ENCODE measurements at places on chromosomes 4 and X.

DNA sequence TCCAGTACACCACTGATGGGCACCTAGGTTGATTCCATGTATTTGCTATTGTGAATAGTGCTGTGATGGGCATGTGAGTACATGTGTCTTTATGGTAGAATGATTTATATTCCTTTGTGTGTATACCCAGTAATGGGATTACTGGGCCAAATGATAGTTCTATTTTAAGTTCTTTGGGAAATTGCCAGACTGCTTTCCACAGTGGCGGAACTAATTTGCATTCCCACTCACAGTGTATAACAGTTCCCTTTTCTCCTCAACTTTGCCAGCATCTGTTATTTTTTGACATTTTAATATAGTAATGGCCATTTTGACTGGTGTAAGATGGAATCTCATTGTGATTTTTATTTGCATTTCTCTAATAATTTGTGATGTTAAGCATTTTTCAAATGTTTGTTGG is 25.9 kb downstream of the CC2D2A start:
- DNase-seq, result no peak

DNA sequence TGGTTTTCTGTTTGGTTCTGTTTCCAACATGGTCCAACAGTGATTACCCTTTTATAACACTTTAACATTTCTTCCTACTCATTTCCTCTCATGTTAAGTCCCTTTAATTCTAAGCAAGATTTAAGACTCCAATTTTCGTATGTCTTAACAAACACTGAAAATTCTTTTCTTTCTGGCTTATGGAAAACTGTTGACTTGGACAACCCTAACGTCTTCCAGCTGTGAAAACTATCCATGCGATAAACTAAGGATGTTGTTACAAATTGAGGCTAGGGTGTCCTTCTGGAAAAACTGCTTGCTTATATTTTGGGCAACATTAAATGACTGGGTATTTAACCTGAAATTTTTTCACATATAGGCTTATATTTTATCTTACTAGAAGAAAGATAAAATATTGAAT is 33.9 kb upstream of the RTL3 start:
- DNase-seq, result no peak

DNA sequence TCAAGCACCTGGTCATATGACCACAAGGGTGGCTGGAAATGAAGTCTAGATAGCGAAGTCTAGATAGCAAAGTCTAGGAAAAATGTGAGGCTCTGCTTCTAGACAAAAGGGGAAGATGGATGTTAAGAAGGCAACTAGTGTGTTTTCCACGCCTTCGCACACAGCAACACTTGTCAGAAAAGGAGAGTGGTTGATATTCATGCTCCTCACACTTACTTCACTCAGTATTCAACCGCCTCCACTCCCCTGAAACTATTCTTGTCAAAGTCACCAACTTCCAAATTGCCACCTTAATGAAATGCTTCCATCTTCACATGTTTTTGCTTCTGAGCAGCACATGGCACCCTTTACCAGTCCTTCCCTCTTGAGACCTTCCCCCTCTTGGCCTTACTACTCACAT is 27.7 kb upstream of the DCLK2 start:
- no peak for DNase-seq

DNA sequence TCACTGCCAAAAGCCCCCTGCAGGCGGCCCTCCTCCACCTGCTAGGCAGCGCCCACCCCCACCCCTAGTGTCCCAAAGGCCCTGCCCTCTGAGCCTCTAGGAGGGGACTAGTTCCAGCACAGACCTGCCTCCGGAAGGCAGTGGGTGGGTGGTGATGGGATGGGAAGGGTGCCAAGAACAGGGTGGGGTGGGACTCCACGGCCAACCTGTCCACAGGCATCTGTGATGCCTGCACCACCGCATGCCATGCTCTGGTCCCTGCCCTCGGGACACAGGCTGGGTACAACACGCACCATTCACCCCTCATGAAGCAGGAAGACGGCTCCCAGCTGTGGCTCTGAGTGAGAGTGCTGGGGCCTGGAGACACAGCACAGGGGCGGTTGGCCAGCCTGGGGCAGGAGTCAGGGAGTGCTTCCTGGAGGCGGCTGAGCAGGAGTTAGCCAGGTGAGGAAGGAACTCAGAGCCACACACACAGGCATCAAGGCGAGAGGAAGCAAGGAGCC is 243.1 kb upstream of the PSAPL1 start:
- DNase-seq, result no peak

DNA sequence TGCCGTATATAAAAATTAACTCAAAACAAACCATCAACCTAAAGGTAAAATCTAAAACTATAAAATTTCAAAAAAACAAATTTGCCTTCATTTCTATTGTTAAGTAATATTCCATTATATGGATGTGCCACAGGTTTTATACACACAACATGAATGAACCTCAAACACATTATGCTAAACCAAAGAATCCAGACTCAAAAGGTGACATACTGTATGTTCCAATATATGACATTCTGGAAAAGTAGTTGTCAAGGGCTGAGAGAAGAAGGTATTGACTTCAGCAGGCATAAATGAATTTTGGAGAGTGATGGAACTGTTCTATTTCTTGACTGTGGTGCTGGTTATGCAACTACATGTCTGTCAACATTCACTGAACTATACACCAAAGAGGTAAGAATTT is 56.6 kb downstream of the CNOT6L start:
- no peak for DNase-seq

- DNase-seq, result no peak
Observed at GRCh38 chrX:45424326-45424725, 223.7 kb upstream of the DIPK2B start.

DNA sequence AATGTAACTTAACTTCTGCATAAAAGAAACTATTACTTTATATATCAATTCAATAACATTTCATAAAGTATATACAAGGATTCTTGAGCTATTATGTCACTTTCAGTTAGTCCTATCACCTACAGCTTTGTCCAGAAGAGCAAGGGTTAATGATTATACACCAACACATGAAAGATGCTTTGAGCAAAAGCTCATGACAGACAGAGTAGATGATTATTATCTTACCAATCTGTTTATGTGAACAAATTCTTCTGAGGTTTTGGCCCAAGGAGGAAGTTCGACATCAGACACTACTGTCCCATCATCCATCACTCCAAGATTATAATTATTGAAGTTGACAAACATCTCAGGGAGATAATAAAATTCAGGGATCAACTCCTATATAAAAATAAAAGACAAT is 166.7 kb upstream of the MAB21L2 start:
- DNase-seq, result no peak

- DNase-seq, result no peak
Observed at GRCh38 chr4:117577686-117578311, 456.5 kb upstream of the NDST3 start.

GRCh38 chr4:180792541-180792940 is 1450.7 kb upstream of the TENM3 start:
- DNase-seq, result no peak

- no peak for DNase-seq
Observed at GRCh38 chr4:11299016-11299415, 129.7 kb downstream of the HS3ST1 start.

DNA sequence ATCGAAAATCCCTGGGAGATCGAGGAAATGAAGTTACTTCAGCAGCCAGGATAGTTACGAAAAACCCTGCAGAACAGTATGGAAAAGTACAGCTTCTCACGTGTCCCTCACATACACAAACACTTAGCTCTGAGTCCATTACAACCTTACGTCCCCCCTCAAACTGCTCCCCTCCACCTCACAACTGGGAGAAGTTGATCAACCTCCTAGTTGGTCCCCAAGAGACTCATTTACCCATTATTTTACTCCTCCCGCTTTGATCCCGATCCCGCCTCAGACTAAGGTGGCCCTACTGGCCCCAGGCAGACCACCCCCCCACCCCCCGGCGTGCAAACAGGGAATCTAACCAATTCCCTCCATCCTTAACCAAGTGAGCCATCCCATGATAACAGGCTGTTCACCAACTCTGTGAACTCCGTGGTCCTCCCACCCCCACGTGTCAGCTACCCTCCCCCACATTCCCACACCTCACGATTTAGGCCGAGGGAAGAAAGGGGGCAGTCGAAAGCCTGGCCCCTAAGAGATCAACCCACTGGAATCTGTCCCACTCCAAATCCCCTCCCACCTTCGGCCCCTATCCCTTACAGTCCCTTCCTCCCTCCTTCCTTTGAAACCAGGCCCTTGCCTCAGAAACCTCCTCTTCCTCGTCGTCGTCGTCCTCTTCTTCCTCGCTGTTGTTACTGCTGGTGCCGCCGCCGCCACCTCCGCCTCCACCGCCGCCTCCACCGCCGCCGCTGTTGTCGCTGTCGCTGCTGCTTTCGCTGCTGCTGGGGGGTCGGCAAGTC is 755 bp downstream of the ANKRD17 start:
- no peak for DNase-seq

GRCh38 chrX:106035064-106035463 is 3.5 kb downstream of the SERPINA7 start:
- DNase-seq, result no peak

DNA sequence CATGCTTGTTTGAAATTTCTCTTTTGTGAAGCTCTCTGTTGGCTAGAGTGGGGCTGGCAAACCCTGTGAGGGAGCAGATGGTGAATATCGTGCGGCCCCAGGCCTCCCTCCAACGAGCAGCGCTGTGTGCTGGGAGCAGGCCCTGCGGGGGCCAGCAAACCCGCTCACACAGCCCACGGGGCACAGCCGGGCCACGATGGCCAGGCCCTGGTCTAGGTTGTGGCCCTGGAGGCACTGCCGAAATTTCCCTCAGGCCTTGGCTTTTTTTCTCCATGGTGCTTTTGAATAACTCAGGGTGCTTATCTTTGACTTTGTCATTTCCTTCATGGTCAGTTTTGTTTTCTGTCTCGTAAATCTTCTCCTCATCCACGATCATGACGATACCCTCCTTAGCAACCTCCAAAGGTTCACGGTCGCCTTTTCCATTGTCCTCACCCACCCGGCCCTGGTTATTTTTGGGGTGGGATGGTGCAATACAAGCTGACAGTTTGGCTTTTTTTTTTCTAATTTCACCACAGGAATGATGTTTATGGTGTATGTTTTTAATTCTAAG is 20.7 kb downstream of the PCGF3 start:
- DNase-seq, result no peak

- DNase-seq, result no peak
Observed at GRCh38 chr4:116480546-116480945, 604.8 kb downstream of the TRAM1L1 start.

DNA sequence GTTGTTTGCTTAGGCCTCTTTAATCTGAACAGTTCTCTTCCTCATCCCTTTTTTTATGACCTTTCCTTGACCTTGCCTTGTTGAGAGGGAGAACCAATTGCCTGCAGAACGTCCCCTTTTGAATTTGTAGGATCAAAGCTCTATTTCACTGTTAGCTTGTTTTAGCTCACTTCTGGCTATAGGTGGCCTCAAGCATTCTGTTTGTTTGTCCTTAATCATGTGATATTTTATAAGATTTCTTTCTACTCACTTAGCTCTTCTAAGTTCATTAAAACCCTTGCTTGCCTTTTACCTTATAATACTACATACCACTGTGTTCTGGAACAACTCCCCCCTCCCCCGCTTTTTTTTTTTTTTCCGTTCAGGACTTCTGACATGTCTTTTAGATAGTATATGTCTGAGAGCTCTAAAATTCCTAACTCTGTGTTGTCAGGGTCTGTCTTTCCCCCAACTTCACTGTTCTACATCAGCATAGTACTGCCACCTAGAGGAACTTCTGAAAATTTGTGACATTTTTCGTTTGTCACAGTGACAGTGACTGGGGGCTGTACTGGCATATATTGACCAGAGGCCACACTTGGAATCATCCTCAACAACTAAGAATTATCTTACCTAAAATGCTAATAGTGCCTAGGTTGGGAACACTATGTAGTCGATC is 128.5 kb downstream of the LARP7 start:
- DNase-seq, result no peak

DNA sequence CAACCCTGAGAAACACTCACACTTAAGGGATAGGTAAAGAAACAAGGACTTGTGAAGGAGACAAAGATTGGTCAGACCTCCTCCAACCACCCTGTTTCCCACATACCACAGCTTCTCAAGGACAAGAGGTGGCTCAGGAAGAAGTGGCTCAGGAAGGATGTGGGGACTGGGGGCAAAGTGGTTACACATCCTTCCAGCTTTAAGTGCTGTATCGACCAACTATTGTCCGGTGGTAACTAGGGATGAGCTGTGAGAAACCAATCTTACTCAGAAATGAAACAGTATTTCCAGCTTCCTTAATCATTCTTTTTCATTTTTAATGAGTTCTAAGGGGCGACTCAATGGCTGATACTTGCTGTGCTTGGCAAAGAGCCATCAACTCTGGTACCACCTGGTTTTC is 8.5 kb upstream of the LHFPL1 start:
- DNase-seq, result no peak

DNA sequence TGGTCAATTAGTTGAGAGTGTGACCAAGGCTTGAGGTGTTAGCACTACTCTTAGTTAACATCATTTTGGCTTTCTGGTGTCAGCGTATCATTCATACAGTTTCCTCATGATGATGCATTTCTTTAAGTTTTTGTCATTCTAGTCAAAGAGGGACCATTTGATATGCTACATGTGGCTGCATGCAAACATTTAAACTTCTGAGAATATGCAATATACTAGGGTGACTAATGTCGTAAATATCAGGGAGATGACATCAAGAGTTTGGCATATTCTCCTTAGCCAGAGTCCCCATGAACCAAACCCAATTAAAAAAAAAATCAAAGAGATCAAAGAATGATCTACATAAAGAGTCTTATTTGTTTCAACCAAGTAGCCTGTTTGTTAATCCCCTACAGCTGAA is 537.4 kb upstream of the PCDH7 start:
- no peak for DNase-seq

DNA sequence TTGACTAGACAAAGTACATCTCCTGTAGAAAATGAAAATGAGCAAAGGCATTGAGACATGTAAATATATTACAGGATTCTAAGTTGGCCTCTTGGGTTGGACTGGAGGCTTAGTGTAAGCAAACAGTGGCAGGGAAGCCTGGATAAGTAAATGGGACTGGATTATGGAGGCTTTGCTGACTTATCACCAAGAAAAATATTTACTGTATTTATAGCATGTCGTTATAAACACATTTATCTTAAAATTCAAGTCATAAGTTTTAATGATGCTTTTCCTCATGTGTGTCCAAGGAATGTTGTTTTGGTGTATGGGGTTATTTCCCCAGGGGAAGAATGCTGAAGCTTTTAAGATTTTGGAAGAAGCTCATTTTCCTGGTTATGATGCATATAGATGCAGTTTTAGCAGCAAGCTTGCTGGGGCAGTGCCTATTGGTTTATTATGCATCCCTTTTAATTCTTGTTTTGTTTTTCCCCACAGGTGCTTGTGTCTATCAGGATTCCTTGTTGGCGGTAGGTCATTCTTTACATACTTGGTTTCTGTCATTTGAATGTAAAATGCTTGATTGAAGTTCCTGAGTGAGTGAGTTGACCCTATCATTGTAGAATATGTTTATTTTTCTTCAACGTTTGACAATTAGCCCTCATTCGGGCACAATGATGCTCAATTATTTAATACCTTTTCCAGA is 8.5 kb downstream of the FRAS1 start:
- DNase-seq, result no peak

DNA sequence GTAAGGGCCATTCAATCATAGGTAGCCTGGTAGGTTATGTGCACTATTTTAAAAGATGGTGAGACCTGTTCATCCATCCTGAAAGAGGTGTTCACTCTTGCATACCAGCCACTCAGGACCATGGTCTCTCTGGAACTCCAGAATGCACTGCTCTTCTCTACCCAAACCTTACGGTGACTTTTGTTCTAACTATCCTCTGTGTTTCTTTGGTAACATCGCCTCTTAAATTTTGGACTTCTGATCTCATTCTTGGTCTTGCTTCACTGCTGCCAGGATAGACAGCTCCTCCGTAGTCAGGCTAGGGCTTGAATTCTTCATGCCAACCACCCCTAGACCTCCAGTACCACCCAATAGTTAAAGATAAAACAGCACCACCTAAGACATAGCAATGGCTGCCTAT is 346.3 kb upstream of the GALNT7 start:
- no peak for DNase-seq

- DNase-seq, result no peak
Observed at GRCh38 chr4:112119353-112119783, 25.9 kb upstream of the FAM241A start.
